ENCODE measurements at places on chromosomes 12 and 14.

DNA sequence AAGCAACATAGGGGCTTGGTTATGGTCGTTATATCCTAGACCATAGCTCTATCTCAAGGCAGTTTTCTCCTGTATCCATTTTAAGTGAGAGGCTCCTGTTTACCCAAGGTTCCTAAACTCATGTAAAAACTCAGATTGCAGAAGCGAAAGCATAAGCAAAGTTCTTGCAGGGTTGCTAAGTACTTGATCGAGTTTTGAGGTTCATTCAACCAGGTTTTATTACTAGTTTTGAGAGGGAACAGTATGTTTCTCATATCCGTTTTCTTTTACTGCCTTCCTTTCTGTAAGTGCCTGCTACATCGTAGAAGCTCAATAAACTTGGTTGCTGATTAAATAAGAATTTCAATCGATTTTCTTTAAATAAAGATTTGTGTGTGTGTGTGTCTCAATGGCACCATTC, 5.1 kb downstream of the AKAP3 start:
- no peak for DNase-seq

GRCh38 chr14:56210571-56210970, 92.4 kb downstream of the PELI2 start:
- DNase-seq, result no peak

- no peak for DNase-seq
Observed at GRCh38 chr14:97061198-97061597, 264.0 kb downstream of the VRK1 start.

DNA sequence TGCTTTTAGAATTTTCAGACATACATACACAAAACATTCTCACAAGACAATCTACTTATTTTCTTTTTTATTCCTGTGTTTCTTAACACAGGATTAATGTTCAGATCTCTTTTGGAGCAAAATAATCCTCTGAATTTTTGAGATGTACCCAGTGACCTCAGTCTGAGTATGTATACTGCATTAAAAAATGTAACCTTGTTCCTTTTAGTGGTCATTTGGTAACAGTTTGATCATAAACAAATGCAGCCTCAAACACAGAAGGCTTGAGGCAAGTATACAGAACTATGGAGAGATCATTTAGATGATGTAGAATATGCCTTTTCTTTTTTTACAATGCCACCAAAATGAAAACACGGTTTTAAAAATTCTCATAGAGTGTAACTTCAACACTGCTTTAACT, 9.7 kb downstream of the HIF1A start:
- no peak for DNase-seq

- DNase-seq, result no peak
Observed at GRCh38 chr14:105383083-105383730, 15.1 kb upstream of the TEX22 start.

- DNase-seq, result no peak
Observed at GRCh38 chr14:29892327-29892726, 35.3 kb downstream of the PRKD1 start.

DNA sequence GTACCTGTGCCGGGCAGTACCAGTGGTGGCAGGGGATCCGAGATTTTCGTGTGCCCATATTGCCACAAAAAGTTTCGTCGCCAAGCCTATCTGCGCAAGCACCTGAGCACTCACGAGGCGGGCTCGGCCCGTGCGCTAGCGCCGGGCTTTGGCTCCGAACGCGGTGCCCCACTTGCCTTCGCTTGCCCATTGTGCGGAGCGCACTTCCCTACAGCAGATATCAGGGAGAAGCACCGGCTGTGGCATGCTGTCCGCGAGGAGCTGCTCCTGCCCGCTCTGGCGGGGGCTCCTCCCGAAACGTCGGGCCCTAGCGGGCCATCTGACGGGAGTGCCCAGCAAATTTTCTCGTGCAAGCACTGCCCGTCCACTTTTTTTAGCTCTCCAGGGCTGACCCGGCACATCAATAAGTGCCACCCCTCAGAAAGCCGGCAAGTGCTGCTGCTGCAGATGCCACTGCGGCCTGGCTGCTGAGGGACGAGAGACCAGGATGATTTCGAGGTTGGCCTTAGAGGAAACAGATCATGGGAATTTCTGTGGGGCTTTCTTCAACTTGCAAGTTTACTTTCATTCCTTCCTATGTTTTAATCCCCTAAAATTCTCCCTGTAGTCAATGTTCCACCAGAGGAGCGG, 1.6 kb downstream of the INSM2 start:
- no peak for DNase-seq

DNA sequence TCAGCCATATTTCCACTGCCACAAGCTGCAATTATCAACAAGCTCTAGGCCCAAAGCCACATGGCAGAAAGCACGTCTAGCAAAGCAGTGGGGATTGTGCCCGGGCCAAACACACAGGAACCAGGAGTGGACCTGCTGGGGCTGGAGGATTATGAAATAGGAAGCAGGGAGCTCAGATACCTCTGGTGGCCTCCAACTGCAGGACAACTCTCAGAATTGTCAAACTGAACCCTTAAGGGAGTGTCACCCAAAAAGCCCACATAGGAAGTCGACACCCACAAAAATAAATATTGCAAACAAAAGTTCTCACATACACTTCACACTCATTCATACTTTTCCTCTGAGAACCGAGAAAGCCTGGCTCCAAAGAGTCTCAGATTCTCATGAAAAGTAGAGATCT, 26.1 kb downstream of the KCTD10 start:
- no peak for DNase-seq

DNA sequence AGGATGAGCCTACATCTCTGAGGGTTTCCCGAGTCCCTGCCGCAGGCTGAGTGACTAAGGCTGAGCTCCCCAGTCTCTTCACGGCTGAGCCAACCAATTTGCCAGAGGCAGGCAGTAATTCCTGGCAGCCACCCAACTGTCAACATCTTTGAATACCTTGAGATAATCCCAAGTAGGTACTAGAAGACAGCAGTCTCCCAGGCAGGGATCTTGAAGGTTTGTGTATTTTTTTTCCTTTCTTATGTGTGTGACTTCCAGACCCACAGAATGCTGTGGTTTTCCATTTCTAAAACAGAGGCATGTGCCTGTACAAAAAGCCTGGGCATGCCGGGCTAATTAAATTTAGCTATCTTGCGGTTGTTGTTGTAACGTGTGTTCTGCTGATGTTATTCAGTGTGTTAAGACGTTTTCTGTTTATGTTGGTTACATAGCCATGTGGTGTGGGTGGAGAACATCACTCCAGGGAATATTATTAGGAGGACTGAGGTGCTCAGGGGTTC, 155.5 kb downstream of the ANO2 start:
- DNase-seq, result no peak
